ENCODE measurements at places on chromosomes 4 and X.
A peak's percentile ranks its signal among the peaks of the same experiment; 100 is the strongest.

GRCh38 chr4:168569066-168569930 lies 72.4 kb downstream of the PALLD start:
- no peak for DNase-seq

DNA sequence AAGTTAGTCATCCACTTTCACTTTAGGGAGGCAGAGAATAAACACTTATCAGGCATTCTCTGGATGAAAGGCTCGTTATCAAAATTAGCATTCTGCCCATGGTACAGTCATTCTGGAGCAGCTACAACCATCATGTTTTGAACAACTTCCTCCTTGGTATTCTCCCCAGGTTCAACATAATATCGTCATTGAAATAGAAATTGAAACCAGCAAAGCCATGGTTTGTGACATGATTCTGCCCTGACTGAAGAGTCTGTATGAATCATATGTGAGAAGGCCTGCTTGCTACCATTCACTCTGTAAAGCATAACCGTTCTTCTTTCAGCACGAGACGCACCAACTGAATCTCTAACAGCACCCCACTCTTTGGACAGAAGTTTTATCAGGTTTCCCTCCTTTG lies 127.5 kb upstream of the RADX start:
- peak; percentile 24 for DNase-seq

- DNase-seq: no peak
Measured at GRCh38 chr4:132266374-132266773, 882.7 kb upstream of the PCDH10 start.

DNA sequence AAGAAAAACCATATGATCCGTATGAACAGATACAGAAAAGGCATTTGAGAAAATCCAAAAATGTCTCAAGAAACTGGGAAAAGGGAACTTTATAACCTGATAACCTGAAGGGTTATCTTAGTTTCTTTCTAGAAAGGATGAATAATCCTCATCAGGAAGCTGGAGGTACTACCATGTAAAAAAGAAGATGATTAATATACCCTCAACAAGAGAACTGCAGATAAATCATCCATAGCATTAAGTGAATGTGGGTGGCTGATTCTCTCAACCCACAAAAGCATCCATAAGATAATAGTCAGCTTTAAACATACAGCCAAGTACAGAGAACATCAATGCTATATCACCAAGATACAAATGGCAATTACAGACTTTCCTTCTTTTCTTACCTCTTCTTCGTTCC lies 26.4 kb downstream of the ANAPC10 start:
- DNase-seq: no peak

- DNase-seq: no peak
Measured at GRCh38 chr4:18242919-18243693, 221.6 kb upstream of the LCORL start.

DNA sequence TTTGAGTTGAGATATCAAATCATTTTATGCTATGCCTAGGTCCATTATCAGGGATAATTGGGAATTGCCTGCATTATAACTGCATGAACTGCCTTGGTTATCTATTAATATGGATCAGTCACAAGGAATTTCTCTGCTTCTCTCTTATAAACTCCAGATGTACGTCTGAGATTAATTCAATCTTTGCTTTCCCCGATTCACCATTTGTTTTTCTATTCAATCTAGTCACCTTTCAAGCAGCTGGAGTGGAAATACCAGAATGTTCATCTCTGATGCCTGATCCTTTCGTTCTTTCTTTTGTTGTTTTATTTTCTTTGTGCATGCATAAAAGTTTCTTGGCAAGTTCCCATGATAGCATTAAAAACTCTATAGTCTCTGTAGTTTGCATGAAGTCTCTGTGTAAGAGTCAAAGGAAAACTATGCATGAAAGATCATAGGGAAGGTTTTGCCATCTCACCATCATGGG lies 22.6 kb downstream of the SYNPO2 start:
- DNase-seq: no peak

- DNase-seq: no peak
Measured at GRCh38 chrX:150184491-150184890, 178.6 kb upstream of the MAMLD1 start.

GRCh38 chr4:105998171-105999063 lies 103.1 kb downstream of the NPNT start:
- no peak for DNase-seq

DNA sequence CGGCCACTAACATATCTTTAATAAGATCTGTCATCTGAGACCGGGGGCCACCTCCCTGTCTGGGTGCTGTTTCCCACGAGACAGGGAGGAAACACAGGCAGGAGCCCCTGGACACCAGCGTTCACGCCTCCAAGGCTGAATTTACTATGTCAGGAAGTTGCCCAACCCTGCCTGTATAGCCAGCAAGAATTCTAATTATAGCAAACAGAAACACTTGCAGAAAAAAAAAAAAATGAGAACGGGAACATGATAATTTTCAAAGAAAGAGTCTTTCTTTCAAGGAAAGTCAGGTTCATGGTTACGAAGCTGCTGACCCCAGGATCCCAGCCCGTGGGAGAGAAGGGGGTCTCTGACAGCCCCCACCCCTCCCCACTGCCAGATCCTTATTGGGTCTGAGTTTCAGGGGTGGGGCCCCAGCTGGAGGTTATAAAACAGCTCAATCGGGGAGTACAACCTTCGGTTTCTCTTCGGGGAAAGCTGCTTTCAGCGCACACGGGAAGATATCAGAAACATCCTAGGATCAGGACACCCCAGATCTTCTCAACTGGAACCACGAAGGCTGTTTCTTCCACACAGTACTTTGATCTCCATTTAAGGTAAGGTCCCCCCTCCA lies at the start of gene IL3RA:
Gene IL3RA (plus strand): TSS at position 455 of the 613 bp plus-strand sequence. CDS start 4,981 bp downstream, outside the sequence.
- DNase-seq: peak; percentile 35

GRCh38 chrX:46543441-46543840 lies 1.8 kb downstream of the ZNF674 start:
- no peak for DNase-seq

- no peak for DNase-seq
Measured at GRCh38 chr4:110106931-110107296, 91.5 kb downstream of the ELOVL6 start.

GRCh38 chr4:53119680-53120079 lies 246.2 kb downstream of the SCFD2 start:
- DNase-seq: no peak

DNA sequence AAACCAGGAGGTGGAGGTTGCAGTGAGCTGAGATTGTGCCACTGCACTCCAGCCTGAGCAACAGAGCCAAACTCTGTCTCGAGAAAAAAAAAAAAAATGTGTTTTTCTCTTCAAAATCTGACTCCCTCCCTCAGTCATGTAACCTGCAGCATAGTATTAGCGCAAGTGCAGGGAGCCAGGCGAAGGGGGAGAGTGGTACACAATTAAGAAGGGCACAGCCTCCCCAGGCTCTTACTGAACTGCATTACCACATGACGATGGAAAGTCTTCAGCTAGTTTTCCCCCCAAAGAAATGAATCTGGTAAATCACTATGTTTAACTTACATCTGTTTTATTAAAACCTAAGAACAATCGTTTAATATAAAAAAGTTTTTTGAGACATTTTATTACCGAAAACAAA lies 32.4 kb downstream of the PALLD start:
- no peak for DNase-seq

DNA sequence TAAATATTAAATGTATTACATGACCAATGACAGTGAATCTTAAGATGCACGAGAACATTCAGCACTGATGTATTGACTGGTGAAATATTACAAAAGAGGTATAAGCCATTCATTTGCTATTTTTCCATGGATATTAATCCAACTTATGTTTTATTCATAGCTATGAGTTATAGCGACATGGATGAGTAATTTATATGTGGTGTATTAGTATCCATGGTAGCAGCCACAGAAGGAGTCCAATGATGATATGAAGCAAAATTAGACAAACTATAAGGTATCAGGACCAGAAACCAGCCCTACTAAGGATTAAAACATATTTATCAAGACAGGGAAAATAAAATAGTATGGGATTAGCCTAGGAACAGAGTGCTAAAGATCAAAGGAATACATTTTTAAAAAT lies 50.7 kb downstream of the THAP9 start:
- no peak for DNase-seq

DNA sequence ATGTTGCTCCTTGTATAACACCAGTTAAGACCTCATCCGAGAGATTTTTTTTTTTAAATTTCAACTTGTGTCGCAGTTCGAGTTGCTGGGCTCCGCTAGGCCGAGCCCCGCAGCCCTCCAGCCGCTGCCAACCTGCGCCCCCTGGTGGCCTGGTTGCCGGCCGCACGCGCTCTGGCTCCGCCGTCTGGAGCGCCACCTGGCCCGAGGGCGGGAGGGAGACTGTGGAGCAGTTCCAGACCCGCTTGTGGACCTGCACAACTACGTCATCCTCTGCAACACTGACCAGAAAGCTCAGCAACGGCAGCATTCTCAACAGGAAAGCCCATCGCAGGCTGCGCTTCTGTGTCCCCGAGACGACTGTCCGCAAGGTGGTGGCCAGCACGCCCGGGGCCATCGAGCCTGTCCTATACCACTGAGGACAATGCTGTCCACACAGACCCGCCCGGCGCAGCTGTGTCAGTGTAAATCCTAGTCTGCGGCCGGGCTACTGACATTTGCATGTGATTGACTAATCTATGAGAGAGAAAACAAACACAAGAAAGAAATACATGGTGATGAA lies 39.1 kb downstream of the ARL9 start:
- DNase-seq: peak; percentile 85

- DNase-seq: no peak
Measured at GRCh38 chr4:24734511-24734910, 60.9 kb upstream of the SOD3 start.

GRCh38 chrX:129636175-129636681 lies 18.5 kb downstream of the APLN start:
- DNase-seq: no peak

- no peak for DNase-seq
Measured at GRCh38 chrX:10514891-10515290, 105.5 kb downstream of the MID1 start.

DNA sequence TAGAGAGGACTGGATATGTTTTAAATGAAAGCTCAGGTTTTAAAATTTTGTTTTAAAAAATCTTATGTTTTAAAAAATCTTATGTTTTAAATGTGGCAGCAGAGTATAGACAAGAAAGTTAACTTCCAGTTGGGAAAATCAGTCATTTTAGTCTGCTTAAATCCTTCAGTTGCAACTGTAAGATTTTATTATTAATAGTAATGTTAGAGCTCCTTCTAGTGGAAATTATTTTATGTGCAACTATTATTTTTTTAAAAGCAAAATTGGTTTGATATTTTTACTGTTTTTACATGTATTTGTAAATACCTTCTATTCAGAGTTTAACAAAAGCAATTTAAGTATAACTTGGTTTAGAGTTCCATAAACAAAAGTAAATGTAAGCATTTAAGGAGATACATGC lies 8.5 kb upstream of the NUDT6 start:
- no peak for DNase-seq

- DNase-seq: peak; percentile 18
Measured at GRCh38 chrX:1465286-1466231, 12.8 kb upstream of the ASMTL start.

- no peak for DNase-seq
Measured at GRCh38 chr4:93132631-93133030, 695.9 kb upstream of the ATOH1 start.

DNA sequence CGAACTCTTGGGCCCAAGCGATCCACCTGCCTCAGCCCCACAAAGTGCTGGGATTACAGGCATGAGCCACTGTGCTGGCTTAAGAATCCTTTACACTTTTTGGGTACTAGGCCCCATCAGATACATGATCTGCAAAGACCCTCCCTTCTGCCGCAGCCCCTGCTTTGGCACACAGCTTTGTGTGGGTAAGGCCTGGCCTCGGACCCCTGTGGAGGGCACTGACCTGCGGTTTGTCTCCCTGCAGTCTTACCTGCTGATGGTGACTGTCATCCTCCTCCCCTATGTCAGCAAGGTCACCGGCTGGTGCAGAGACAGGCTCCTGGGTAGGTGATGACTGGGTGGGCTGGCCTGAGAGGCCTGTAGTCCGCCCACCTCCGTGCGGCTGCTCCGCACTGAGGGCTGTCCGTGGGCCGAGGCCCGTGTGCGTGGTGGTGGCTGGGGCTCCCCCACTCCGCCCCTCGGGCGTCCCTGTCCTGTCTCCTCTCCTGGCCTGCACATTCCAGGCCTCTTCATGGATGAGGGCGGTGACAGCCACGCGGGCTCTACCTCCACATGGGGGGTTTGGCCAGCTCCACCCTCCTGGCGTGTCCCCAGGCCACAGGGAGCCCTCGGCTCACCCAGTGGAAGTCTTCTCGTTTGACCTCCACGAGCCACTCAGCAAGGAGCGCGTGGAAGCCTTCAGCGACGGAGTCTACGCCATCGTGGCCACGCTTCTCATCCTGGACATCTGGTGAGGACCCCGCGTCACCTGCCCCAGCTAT lies 18.0 kb downstream of the DGKQ start:
- no peak for DNase-seq

- DNase-seq: no peak
Measured at GRCh38 chrX:54116391-54116790, 66.7 kb downstream of the FAM120C start.

- no peak for DNase-seq
Measured at GRCh38 chr4:95124906-95125504, 367.2 kb downstream of the BMPR1B start.

DNA sequence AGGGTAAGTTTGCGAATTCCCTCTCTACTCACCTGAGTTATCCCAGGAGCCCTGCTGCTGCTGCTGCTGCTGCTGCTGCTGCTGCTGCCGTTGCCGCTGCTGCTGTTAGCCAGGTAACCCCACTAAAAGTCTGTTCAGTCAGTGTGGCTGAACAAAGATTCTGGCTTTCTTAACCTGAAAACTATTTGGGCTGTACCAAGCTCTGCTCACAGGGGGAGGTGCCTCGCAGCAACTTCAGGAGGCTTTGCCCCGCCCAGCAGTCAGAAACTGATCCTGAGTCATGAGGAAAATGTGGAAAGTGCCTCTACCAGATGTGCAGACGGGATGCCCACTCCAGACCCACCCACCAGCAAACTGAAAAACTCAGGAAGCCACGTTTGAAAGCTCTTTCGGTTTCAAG lies at the start of gene CAPN6:
Gene CAPN6 (minus strand): TSS at position 145 of the 400 bp plus-strand sequence. CDS start 6,547 bp downstream, outside the sequence.
- DNase-seq: no peak

DNA sequence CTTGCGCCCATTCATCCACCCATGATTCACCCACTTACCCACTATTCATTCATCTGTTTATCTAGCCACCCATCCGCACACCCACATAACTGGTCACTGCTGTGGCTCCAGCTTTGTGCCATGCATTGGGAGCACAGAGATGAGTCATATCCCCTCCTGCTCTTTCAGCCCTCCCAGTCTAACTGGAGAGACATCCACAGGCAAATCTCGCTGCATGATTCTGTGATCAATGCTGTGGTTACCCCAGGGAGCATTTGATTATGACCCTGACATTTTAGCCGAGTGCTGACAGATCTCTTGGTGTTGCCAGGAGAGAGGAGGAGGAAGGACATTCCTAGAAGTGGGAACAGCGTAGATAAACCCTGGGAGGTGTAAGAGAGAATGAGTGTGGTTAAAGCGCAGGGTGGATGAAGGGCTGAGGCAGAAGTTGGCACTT lies 10.4 kb upstream of the PORCN start:
- DNase-seq: no peak

GRCh38 chrX:23731951-23732350 lies 11.1 kb downstream of the ACOT9 start:
- no peak for DNase-seq

- DNase-seq: no peak
Measured at GRCh38 chr4:1241466-1241935, 7.4 kb downstream of the CTBP1 start.
